ENCODE measurements at places on chromosomes 1 and 21. TPM values are rescaled to one million over a fixed set of nuclear protein-coding genes. Genes with fewer than 3 reads are reported as not detected.

TNFSF18 gene
- not detected for polyA plus RNA-seq

LIPI gene
- not detected for polyA plus RNA-seq

PRDX6 gene
- polyA plus RNA-seq = 746 TPM

OR2L5 gene
- polyA plus RNA-seq = not detected

PGM1 gene
- 17.4 TPM for polyA plus RNA-seq

GABRD gene
- 2.1 TPM for polyA plus RNA-seq

MYCL gene
- polyA plus RNA-seq = 8.2 TPM

ANKRD35 gene
- polyA plus RNA-seq = 5.6 TPM

PRAMEF1 gene
- not detected for polyA plus RNA-seq

SPATA1 gene
- polyA plus RNA-seq = 2.8 TPM

CCDC27 gene
- not detected for polyA plus RNA-seq

INSRR gene
- polyA plus RNA-seq = not detected

DNA sequence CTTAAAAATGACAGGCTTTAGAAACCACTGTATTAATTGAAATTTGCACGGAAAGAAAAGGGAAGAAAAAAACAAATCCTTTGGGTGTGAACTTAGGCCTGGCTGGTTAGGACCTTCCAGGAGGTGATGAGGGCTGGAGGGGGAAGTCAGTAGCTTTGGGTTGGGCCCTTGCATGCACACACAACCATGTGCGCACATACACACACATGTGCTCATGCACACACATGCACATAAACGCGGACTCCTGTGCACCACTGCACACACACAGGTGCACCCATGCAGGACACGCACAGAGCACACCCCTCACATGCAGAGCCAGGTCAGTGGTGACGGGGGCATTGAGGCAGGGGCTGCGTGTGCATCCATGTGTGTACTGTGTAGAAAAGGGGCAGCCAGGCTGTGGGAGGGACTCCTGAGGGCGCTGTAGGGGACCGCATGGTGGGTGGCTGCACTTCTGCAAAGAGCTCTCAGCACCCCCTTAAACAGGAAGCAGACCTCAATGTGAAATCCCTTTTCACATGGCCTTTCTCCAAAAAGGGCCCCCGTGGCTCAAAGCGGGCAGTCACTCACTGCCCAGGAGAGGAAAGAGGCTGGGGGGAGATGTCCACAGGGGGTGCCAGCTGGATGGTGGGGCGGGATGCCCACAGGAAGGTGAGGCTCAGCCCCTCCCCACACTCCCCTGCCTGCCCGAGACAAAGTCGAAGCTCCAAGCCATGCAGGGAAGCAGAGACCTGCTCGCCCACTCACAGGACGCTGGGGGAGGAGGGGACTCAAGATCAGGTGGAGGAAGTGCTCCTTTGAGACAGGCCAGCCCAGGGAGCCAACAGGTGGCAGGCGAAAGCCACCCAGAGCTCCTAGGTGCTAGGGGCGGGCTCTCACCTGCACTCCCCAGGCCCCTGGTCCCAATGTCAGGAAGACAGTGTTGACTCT lies 95.2 kb downstream of the ITPKB start:
- no peak for DNase-seq

DNA sequence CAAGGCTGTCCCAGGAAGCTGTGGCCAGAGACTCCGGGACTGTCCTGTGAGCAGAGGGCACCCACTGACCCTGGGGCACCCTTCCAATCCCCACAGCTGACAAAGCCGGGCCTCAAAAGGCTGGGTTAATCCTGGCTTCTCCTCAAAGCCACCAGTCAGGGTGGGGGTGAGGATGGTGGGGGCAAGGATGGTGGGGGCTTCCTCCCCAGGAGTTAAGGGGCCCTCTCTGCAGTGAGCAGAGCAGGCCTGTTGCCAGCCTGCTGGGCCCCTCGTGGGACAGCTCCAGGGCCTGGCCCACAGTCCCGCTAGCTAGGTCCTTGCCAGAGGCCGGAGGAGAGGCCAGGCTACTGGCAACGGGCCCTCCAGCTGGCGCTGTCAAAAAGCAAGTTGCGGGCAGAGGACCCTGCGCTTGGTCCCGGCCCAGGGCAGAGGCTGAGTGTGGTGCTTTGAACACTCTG lies 37.9 kb upstream of the CCDC27 start:
- DNase-seq = no peak

GRCh38 chr1:109751531-109752260 lies 10.9 kb upstream of the GSTM3 start:
- no peak for DNase-seq

DNA sequence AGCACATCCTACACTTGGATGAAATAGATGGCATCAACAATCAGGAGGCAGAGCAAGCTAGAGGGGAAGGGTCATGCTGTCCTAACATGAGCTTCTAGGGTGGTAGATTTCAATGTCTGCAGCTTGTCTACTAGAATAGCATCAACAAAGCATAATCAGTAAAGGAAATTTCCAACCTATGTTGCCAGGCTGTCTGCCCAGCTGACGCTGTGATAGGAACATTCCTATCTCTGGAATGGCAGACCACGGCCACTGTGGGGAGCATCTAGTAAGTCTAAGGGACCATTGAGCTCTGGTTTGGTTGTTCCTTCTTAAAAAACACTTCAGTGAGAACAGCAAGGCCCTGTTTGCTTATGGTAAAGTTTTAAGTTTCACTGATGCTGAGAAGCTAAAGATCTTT lies 206.8 kb downstream of the PAPPA2 start:
- DNase-seq = no peak

DNA sequence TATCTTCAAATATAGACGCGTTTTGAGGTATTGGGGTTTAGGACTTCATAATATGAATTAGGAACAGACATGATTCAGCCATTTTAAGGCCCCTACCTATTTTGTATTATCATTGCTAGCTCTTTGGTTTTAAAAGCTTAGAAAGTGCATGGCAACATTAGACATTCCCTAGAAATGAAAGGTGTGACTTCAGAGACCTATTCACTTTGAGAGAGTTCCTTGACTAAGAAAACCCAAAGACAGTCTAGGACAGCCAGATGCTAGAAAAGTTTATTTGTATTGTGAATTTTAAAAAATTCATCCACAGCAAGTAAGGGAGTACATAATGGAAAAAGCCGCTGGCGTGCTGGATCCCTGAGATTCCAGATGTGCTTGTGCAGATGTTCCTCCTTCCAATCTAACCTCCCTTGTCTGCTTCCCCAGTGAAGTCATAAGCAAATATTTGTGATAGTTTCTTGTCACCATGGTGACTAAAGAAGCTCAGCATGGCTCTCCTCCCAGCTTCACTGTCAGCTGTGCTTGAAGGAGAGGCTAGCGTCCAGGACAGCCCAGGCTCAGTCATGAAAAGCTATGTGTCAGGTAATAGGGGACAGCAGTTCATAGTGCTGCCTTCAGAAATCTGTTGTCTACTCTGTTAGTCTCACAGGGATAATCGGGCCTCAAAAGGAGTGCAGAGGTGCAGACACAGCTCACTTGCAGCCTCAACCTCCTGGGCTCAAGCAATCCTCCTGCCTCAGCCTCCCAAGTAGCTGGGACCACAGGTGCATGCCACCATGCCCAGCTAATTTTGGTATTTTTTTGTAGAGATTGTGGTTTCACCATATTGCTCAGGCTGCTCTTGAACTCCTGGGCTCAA lies 34.8 kb downstream of the KPNA6 start:
- peak; percentile 27 for DNase-seq

- DNase-seq = no peak
These were observed 127.2 kb downstream of the ZSCAN20 start for GRCh38 chr1:33599516-33600115.

DNA sequence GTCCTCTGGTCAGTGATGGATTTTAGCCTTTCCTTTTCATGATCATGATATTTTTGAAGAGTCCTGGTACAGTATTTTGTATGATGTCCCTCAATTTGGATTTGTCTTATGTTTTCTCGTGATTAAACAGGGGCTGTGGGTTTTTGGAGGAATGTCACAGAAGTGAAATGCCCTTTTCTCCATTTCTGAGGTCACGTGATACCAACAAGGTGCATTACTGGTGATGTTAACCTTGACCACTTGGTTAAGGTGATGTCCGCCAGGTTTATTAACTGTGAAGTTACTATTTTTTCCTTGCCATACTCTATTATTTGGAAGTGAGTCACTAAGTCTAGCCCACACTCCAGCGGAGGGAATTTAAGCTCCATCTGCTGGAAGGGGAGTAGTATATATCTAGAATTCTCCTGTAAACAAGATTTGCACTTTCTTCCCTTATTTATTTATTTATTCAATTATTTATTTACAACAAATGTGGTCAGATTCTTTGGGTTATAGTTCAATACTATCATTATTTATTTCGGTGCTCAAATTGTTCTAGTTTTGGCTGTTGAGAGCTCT lies 123.4 kb downstream of the HIVEP3 start:
- no peak for DNase-seq

DNA sequence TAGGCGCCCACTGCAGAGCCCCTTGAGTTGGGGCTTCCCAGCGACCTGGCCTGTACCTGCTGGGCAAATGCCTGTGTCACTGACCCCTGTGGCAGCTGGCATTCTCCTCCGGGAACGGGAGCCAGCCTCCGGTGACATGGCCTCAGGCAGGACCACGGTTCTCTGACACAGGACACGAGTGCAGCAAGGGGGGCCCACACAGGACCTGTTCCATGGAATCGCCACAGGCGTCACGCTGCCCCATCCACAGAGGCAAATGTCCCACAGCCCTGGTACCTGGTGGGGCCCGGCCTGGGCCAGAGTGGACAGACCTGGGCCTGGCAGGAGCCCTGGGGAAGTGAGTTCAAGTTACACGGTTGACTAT lies 2.6 kb downstream of the ITGB2 start:
- no peak for DNase-seq

DNA sequence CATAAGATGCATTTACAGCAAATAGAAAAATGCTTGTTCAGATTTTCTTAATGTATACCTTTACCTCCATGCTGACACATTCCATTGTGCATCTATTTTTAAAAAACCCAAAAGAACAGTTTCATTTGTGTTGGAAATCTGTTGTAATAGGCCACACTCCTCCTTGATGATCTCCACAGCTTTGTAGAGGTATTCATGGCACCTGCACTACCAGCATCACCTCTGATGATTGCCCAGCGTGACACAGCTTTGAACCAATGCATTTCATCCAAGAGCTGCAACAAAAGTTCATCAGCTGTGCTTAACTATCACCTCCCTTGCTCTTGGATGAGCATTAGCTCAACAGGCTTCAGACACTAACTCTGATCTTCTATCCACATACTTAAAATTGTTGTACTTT lies 8.2 kb downstream of the DYNLT5 start:
- no peak for DNase-seq

DNA sequence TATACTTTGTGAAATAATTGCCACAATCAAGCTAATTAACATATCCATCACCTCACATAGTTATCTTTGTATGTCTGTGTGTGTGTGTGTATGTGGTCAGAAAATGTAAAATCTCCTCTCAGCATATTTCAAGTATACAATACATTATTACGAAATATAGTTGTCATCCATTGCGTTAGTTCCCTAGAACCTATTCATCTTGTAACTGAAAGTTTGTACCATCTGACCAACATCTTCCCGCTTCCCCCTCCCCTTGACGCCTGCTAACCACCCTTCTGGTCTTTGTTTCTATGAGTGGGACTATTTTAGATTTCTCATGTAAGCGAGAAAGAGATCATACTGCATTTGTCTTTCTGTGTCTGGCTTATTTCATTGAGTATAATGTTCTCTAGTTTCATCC lies 455.3 kb downstream of the KCNT2 start:
- DNase-seq = no peak

DNA sequence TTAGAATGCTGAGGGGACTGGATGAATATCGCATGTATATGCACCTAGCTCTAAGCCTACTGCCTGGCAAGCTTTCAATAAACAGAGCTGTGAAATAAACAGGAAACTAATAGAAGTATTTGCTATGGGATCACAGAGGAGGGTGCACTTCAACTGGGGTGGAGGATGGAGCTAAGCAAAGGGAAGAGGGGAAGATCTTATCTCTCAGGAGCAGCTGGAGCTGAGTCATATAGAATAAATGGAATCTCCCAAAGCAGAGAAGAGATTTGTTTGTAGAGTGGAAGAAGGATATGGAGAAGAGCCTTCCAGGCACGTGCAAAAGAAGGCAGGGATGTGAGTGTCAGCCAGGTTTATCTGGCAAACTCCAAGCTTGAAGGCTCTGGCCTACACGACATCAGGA lies 17.0 kb upstream of the KCNA10 start:
- DNase-seq = no peak

DNA sequence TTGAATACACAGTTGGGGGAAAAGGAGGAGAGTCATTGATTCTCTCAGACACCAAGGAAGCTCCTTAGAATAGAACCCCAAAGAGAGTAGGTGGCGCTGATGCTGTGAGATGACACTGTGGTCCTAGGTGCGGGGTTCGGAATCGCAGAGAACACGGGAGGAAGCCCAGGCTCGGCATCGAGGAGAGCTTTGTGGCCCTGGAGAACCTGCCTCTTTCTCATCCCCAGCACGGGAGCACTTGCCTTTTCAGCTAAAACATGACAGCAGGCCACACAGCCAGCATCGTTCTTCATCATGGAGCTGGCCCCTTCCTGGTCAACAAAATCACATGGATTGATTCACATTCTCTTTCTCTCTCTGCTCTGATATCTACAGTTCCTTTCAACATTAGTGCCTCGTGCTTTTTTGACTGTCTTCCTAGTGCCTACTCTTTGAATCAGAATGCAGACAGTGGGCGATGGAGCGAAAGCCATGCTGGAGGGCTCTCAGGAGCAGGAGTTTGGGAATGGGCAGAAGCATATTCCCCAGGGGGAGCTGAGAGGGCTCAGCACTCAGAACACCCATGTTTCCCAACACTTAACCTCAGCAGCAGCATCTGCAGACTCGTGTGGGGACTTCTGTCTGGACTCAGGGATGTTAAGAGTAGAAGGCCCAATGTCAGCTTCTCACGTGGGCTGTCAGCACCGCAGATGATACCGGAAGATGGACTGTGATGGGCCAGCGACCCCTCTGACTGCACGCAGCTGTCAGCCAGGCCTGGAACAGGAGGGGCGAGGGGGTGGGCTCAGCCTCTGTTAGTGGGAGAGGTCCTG lies 539.4 kb downstream of the KIF26B start:
- DNase-seq = no peak

DNA sequence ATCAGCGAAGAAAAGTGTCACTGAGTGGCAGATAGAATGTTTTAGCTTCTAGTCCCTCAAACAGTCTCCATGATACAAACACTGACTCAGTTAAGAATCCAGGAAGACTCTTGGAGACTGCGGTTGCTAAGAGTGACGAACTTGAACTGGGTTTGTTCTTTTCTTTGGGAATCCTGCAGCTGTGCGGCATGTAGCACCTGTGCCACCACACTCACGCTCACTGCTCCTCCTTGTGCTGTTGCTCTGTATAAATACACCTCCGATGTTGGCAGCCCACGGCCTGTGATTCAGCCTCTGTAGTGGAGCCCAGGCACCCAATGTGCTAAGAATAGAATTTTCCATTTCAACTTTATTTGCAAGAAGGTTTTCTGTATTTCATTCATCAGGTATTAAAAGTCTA lies 5.5 kb upstream of the PPIE start:
- no peak for DNase-seq

GRCh38 chr21:20652846-20653245 lies 345.4 kb upstream of the NCAM2 start:
- DNase-seq = no peak

All from GM23338 (cell line).